T-helper 17 cell (primary cell): ENCODE measurements at places on chromosomes 4 and X.

DNA sequence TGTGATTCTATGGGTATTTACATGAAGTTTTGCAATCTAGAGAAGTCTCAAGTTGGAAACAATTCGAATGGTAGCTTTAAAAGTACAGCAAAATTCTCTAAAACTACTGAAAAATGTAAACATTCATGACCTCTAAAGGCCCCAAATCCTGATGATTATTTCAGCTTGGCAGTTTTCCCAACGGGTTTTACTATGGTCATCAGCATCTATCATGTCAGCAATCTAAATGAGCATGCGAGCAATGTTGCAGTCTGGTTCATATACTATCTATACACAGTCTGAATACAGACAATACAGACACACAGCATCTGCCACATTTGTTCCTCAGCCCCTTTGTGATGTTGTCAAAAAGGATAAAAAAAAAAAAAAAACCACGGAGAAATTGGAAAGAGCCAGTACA lies 790.3 kb upstream of the HTR2C start:
- no peak for DNase-seq

GRCh38 chr4:37628977-37629609 lies 57.1 kb downstream of the RELL1 start:
- no peak for DNase-seq

GRCh38 chr4:109590905-109591304 lies 30.9 kb downstream of the MCUB start:
- DNase-seq, result no peak

DNA sequence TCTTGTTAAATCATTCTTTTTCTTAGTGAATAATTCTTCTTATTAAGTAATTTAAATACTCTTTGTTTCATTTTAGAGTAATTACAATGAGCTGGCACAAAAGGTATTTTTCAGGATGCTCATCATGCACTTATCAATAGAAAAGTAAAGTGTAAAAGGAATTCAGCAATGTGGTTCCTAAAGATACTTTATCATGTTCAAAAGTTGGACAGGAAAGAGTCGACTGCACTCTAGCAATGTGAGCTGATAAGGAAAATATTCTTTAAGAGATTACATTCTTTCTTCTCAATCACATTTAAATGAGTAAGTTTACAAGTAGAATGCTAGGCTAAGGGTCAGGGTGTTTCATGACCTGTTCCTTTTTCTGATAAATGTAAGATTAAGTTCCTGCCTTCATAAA lies 609.5 kb upstream of the FAM241A start:
- DNase-seq, result no peak

GRCh38 chr4:48693856-48694574 lies 86.1 kb downstream of the FRYL start:
- no peak for DNase-seq

- no peak for DNase-seq
Observed at GRCh38 chrX:119228512-119229252, 7.4 kb upstream of the PGRMC1 start.

DNA sequence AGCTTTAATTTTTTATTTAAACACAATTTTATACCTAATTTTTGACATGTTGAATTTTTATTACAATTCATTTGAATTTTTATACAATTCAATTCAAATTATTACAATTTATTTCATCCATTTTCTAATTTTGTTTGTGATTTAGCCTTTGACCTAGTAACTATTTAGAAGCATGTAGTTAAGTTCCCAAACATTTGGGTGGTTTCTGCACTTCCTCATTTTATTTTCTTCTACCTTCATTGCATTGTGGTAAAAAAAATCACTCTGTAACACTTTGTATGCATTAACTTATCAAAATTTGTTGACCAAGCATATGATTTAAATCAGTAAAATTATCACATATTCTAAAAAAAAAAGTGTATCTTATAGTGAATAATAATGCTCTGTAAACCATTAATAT lies 928.9 kb downstream of the ARAP2 start:
- DNase-seq, result no peak

DNA sequence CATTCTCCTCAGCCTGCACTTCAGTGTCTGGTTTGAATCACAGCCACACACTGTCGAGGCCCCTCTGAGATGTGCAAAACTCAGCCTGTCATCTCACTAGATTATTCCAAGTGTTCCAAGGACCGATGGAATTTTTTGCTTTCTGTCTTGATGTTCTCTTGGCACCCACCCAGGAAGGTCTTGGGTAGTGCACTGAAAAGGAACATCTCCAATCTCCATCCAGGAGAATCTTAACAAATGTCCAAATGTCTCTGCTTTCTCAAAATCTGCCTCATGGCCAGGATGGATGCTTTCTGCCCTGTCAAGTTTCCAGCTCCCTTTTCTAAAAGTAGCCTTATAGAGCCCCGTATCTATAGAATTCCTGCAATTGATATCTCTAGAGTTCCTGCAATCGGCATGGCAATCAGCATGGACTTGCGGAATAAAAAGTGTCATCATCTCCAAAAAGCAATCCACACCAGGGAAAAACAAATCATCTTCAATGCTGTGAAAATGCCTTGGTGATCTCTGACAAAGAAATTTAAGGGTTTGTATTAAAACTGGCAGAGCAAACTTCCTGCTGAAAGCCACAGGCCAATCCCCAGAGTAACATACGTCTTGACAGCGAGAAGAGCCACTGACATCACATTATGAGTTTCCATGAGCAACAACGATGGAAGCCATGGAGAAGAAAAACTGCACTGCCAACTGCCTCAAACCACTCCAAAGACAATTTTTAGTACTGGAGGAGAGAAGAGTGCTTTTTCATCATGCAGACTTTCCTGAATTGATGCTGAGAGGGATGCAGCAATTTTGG lies 215.3 kb upstream of the FAM9B start:
- DNase-seq, result no peak

DNA sequence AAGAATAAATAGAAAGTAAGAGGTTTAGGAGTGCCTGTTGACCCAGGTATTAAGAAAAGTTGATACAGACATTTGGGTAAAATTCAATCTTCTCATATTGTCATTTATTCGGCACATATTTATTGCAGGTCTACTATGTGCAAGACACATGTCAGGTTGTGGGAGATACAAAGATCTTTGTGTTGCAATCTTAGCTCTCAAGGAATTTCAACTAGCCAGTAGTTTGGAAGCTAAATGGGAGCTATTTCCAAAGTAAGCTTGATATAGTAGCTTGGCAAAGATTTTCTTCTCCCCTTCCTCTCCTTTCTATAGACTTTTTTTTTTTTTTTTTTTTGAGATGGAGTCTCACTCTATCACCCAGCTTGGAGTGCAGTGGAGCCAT lies 122.9 kb downstream of the SYNPO2 start:
- no peak for DNase-seq

DNA sequence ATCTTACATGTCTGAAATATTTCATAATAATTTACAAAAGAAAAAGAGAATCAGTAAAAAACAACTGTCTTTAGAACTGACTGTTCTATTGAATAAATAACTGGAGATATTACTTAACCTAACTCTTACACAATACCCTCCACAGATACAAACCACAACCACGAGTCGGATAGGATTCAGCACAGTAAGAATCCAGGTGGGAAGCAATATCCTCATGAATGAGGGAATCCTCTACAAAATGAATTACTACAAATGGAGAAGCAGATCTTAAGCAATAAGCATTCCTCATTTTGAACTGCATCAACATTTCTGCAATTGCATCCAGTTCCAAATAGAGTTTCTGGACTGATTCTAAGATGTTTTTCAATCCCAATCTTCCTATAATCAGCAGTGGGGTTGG lies 227.1 kb downstream of the SH2D1A start:
- DNase-seq, result no peak

GRCh38 chr4:150234246-150234645 lies 156.0 kb downstream of the DCLK2 start:
- DNase-seq, result no peak

DNA sequence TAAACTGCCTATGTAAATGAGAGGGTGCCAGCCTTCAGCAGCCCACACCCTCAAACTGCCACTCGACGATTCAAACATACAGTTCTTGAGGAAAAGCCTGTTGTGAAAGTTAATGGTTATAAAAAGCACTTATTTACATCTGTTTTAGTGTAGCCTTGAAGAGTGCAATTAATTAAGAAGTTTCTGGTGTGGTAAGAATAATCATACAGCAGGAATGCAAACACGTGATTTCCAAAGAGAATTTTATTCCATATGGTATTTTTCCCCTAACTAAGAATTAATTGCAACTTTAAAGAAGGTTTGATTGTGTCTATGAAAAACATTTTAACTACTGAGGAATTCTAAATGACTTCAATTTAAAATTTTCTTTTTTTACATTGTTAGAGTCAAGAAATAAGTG lies 176.3 kb upstream of the PITX2 start:
- DNase-seq, result no peak

GRCh38 chr4:184437565-184438265 lies 36.6 kb downstream of the IRF2 start:
- DNase-seq, result no peak
